ENCODE measurements at places on chromosomes 3 and 15. TPM values are rescaled to one million over a fixed set of nuclear protein-coding genes. Genes with fewer than 3 reads are reported as not detected.

DNA sequence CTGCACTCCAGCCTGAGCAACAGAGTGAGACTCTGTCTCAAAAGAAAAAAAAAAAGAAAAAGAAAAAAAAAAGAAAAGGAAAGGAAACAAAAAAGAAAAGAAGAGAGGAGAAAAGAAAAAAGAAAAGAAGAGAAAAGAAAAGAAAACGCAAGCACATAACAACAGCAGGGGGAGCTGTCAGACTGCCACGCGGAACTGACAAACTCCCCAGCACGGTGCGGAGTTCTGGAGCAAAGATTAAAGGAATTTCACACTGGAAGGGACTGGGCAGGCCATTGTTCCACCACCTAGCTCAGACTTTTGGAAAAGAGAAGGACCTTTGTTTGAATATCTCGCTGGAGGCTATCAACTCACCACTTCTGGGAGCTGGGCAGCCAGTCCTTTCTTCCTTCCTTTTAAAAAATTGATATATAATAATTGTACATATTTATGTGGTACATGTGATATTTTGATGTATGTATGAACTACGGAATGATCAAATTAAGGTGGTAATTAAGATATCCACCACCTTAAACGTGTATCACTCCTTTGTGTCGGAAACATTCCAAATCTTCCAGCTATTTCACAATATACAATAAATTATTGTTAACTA is 40.5 kb downstream of the DPPA2 start:
- peak; percentile 9 for DNase-seq

DNA sequence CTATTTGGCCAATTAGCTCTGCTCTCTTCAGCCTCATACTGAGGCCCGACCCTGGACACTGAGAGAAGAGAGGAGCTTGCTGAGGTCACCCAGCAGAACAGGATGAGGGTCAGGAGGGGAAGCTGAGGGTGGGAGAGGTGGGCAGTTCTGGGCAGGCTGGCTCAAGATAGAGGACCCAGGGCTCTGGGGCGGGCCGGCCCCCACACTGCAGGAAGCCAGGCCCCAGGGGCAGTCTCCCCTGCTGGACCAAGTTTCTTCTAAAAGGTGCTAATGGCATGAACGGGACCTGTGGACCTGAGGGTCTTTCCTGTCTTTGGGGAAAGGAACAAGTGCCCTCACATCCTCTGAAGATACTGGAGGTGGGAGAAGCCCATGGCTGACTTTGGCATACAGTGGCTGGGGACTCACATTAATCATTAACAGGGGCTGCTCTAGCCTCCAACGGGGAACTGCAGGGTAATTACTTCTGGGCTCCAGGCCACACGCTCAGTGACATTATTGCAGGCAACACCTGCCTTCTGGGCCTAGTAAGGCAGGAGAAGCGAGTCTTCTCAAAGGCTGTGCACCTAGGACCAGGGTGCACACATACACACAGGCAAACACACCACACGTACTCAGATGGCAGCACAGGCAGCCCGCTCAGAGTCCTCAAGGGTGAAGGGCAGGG is 10.6 kb downstream of the HCN4 start:
- DNase-seq = no peak

DNA sequence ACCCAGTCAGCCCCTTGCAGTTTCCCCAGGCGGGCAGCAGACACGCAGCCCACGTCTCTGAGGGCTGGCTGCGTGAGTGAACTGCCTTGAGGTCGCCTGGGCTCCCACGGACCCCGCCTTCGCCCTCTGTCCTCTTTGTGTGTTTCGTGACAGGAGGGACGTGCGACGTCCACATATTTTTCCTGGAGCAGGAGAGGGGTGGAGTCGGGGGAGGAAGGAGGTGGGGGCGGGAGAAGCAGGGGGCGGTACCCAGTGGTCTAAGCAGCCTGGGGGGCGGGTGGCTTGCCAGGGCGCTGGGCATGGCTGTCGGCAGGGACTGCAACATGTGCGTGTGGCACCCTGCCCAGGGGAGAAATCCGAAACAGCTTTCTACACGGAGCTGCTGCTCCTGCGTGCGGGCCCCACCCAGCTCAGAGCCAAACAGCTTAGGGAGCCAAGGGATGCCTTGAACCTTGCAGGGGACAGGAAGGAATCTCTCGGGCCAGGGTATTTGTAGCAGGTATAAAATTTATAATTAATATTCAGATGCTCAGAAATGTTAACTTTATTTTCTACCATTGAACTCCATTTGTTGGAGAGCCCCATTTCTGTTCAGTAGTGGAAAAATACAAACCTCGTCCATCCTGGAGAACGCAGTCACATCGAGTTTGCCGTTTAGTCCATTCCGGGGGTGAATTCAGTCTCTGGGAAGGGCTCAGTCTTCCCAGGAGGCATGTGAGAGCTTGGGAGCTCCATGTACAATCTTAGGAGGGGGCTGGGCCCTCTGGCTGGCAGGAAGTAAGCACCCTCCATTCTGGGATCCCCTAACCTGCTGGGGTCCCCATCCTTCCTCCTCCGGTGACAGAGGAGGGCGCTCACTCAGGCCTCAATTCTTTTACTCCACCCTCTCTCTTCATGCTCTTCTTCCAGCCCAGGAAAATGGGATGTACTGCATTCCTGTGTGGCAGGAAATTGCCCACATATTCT is 79.1 kb upstream of the MEF2A start:
- DNase-seq = peak; percentile 75

- DNase-seq = no peak
Measured at GRCh38 chr3:135416182-135416581, 549.3 kb upstream of the PPP2R3A start.

SEMA3G gene
- not detected for total RNA-seq

DNA sequence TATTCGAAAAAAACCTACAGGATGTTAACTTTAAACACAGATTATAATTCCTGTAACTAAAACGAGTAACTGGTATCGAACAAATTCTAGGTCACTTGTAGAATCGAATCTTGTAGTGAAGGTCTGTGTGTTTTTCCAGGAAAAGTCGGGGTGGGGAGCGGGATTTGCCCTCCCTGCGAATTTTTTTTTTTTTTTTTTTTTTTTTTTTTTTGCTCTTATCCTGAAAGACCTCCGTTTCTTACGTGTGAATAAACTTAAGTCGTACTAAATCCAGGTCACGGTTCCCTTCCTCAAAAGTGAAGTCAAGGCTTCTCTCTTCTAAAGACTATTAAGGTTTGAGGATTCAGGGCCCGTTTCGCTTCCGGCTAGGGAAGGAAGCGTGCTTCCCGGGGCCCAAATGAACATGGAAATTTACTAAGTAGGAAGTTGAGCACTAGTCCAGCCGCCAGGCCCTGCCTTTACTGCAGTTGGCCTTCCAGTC is 770 bp downstream of the TBC1D5 start:
- no peak for DNase-seq

GRCh38 chr15:69524296-69524695 is 71.7 kb downstream of the RPLP1 start:
- no peak for DNase-seq

DNA sequence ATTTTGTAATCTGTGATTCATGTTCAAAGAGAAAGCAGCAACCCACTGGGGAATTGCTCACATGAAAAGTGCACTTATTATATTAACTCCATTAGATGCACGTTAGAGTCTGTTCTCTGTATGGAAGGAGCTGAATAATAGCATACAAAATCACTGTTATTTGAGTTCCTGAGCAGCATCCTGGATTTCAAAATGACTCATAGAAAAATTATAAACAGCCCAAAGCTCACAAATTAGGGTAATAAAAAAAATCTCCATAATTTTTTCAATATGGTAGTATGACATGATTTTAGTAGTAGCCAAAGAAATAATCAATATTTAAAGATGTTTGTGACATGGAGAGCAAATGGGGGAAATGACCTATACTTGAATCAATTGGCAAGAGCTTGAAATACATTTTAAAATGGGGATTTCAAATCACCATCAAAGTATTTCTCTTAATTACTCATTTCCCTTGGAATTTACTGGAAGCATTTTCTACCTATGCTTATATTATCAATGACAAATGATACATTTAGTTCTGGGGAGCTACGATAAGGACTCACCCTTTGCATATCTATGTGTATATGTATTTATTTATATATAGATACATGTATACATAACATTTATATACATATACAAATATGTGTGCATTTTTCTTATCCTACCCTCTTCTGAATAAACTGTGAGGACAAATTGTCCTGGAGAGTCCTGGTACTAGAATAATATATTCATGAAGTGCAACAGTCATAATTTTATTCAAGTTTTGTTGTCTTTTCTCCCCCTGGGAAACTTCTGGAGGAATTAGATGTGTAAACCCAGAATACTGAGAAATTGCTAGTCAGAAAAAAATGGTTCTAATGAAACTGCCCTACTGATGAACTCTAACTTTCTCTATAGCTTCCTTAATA is 116.3 kb downstream of the RPL22L1 start:
- peak; percentile 74 for DNase-seq

PROK2 gene
- not detected for total RNA-seq

Data from LHCN-M2 (cell line).